Stimulated activated CD4-positive, alpha-beta T cell treated with anti-CD3 and anti-CD28 coated beads, Interleukin-2, amount 100 ng/mL, for 24 hours (primary cell): ENCODE measurements at places on chromosomes 5 and 9.

DNA sequence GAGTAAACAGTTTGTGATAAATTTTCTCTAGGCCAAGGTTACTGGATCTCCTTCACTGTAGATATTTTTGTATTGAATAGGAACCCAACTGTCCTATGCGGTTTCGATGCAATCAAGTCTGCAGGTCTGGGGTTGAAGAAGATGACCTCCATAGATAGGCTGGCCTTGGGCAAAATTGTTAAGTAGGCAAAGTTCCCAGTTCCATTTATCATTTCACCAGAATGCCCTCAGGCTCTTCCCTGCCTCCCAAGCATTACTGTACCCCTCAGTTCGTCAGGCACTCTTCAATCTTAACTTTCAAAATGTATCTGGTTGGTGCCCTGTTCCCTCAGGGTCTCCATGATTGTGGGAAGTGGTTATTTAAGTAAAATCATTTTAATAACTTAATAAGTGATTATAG lies 1802.9 kb upstream of the WWC1 start:
- no peak for DNase-seq

- DNase-seq = no peak
Measured at GRCh38 chr5:149794487-149794971, 64.4 kb downstream of the PPARGC1B start.

- no peak for DNase-seq
Measured at GRCh38 chr5:124634228-124634739, 112.2 kb downstream of the ZNF608 start.

GRCh38 chr5:56147659-56148230 lies 85.4 kb downstream of the ANKRD55 start:
- no peak for DNase-seq

DNA sequence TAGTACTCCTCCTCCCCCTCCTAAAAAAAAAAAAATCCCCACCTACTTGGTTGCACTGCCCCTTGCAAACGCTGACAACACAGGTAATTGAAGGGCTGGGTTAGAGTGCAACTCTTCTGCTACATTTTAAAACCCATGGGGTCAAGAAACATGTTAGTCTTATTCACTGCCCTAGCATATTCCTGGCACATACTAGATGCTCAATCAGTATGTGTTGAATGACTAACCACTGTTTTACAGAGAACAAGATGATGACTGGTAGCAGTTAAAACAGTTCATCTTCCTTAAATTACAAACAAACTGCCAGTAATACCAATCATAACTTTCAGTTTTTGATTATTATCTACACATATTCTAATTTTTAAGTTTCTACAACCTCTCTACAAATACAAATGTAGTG lies 124.4 kb downstream of the NFIB start:
- no peak for DNase-seq

DNA sequence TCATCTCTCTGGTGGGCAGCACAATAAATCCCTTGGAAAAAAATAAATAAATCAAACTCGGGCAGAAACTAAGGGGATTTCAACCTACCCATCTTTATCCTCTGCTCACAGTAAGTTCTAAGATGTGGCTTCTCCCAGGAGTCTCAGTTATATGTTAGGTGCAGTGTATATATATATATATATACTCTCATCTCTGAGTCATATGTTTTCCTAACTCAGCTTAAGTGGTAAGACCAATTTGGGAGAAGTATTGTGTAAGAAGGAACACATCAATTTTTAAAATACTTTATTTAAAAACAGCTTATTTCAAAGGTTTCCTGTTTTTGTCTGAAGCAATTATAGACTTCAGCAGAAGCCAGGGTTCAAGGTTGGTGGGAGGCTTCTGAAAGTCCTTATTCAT lies 20.3 kb upstream of the OSMR start:
- DNase-seq = no peak

GRCh38 chr9:130842545-130842944 lies 7.5 kb downstream of the ABL1 start:
- no peak for DNase-seq

DNA sequence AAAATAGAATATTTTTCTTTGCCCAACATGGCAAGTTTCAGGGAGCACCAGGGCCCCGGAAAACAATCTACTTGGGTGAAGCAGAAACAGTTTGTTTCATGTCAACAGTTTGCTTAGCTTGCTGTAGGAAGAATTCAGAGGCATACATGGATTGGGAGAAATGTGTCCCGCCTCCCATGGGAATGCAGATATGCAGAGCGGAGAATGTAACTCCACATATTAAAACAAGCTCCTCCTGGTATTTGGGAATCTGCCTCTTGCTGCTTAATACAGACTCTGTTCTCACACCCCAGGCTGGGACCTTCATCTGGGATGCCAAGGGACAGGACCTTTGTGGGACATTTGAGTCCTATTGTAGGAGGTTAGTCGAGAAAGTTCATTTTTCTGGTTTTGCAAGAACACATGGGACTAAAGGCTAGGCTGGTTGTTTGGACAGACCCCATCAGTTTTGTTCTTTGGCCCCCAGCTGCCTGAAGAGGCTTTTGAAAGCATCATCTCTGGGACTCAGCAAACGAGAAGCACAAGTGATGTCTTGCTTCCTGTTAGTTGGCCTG lies 220.5 kb upstream of the ADRA1B start:
- no peak for DNase-seq

- peak; percentile 44 for DNase-seq
Measured at GRCh38 chr9:70421272-70422180, 7.1 kb upstream of the KLF9 start.

GRCh38 chr9:132409828-132410528 lies at the start of gene CFAP77:
Gene CFAP77, plus strand, starts transcription at chr9:132410211. Its CDS starts 61 bp downstream, at chr9:132410272.
- peak; percentile 45 for DNase-seq

DNA sequence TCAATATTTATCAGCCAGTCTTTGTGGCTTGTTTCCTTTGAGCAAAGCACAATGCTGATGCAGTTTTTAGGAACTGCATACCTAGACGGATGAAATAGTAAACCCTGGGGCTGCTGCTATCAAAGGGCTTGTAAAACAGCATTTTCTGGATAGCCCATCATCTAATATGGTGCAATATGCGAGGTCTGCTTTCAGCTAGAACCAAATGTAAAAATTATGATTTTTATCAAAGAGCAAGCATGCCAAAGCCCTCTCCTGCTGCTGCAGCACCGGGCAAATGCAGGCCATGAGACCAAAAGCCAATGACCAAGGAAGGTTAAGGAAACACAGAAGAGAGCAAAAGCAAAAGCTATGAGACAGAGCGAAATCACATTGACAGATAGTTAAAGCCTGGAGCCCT lies 1000.4 kb downstream of the MAT2B start:
- no peak for DNase-seq

DNA sequence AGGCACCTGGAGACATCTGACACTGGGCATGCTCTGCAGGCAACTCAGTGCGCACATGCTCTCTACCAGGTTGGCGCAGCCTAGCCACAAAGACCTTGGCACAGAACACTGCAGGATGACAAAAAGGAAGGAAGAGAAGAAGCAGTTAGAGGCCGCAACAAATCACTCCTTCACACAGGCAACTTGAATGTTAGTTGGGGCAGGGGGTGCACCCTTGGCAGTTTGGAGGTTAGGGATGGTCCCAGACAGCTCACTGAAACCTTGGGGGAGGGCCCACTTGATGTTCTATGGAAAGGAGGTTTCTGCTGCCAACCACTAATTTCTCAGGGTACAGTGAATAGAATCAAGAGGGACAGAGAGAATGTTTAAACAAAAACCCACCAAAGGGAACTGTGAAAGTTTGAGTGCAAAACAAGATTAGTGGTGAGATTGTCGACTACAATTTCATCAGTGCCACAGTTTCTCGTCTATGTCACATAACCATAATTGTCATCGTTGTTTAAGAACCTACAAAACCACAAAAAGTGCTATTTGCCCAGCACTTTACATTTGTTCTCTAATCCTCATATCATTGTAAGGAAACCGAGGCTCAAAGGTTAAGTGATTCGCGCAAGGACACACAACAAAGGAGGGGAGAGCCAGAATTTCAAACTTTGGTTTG lies 48.7 kb downstream of the FBXW11 start:
- peak; percentile 67 for DNase-seq

DNA sequence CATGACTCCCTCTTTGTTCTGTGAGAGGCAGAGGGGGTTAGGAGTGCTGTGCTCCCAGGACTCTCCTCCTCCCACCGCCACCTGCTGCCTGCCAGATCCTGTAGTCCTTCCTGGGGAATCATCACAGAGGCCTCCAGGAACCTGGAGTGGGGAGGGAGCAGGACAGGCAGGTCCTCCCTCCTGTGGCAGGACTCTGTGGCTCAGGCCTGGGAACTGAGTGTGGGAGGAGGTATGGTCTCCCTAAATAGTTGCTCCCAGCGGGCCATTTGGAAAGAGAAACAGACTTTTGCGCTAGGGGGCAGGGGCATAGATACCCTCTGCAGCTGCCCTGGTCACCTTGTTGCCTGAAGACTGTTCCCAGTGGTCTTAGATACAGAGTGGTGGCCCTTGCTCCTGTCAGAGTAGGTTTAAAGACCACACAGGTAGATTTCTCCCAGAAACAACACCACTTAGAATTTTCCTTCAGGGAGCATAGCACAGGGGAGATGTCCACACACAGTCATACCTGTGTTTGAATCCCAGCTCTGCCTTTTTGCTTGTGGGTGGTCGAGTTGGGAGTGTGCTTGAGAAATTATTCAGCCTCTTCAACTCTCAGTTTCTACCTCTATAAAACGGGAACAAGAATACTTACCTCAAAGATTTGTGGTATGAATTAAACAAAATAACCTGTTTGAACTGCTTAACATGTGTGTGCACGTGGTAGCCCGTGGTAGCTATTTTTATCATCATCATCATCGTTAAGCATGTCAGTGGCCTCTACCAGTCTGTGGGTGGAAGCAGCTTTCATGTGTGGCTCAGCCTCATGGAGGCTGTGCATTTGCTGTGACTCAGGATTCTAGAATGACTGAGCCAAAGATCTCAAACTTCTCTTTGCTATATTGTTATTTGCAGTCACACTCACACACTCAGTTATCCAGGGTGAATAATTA lies 55.8 kb downstream of the SLC22A5 start:
- peak; percentile 79 for DNase-seq

- DNase-seq = no peak
Measured at GRCh38 chr9:17760250-17760649, 181.4 kb downstream of the SH3GL2 start.

GRCh38 chr5:4862500-4862899 lies 277.6 kb upstream of the ADAMTS16 start:
- DNase-seq = no peak

- no peak for DNase-seq
Measured at GRCh38 chr5:61289241-61289640, 42.8 kb upstream of the ZSWIM6 start.
